Activated CD4-positive, alpha-beta T cell treated with anti-CD3 and anti-CD28 coated beads for 36 hours (primary cell): ENCODE measurements at places on chromosomes 5 and 9.

DNA sequence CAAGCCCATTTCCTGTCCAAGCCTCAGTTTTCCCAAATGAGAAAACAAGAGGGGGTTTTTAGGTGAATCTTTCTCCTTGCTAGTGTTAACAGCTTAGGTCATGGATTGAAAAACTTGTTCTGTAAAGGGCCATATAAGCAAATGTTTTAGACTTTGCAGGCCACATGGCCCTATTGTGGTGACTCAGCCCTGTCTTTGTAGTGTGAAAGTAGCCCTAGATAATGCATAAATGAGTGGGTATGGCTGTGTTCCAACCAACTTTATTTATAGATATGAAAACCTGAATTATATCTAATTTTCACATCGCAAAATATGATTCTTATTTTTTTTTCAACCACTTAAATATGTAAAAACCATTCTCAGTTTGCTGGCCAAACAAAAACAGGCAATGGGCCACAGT, 6.9 kb upstream of the BARX1 start:
- DNase-seq, result no peak
- no peaks in the 10 kb centered on the region for H3K36me3 ChIP-seq
- no peak overlapping the region for H3K4me3 ChIP-seq
- H3K4me1 ChIP-seq, result peaks cover 26% of the 10 kb centered on the region
- H3K27ac ChIP-seq, result no peak overlapping the region

DNA sequence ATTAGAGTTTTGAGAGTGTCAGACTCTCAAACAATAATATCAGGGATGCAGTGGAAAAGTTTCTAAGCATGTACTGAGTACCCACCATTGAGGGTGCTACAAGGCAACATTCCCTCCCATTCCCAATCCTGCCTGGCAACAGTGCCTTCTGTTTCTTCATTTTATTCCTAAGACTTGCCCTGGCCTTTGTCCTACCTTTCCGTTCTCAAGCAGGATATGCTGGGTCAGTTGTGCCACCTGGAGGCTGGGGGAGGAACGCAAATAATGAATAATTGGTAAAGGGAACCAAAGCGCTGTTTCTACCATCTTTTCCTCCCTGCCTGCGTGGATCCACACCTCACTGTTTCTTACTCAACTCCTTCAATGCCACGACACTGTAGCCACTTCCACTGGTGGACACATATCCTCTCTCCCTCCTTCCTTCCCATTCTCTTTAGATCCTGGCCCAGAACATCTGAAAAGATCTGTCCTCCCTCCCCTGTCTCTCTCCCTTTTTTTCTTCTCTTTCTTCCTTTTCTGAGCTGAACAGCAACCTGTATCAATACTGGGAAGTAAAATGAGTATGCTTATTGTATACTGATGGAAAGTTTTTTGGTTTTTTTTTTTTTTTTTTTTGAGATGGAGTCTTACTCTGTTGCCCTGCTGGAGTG, 149.5 kb downstream of the C9orf152 start:
- peaks cover 8% of the 10 kb centered on the region for H3K36me3 ChIP-seq
- H3K27ac ChIP-seq, result peak overlapping the region; percentile 48
- peak; percentile 71 for DNase-seq
- no peaks in the 10 kb centered on the region for H3K27me3 ChIP-seq
- H3K4me1 ChIP-seq, result peaks cover 9% of the 10 kb centered on the region

DNA sequence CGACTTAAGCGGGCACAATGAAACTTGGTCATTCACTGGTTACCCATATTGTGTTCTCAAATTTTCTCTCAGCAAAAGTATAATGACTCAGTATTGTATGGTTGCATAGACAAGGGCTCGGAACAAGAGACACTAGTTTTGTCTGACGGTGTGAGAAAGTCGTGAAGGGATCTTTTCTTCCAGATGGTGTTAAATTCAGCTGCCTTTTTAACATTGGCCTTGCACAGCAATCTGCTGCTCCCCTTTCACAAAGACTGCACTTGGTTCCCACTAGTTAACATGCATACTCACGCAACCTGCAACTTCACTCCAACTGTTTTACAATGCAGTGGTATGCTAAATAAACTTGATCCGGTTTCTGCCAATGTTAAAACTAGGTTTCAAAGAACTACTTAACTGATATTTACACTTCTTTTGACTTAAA, 219.2 kb downstream of the MEF2C start:
- H3K4me3 ChIP-seq, result no peak overlapping the region
- no peak for DNase-seq
- H3K36me3 ChIP-seq, result no peaks in the 10 kb centered on the region
- H3K27me3 ChIP-seq, result peaks cover 68% of the 10 kb centered on the region
- no peak overlapping the region for H3K27ac ChIP-seq
- H3K4me1 ChIP-seq, result peaks cover 35% of the 10 kb centered on the region

DNA sequence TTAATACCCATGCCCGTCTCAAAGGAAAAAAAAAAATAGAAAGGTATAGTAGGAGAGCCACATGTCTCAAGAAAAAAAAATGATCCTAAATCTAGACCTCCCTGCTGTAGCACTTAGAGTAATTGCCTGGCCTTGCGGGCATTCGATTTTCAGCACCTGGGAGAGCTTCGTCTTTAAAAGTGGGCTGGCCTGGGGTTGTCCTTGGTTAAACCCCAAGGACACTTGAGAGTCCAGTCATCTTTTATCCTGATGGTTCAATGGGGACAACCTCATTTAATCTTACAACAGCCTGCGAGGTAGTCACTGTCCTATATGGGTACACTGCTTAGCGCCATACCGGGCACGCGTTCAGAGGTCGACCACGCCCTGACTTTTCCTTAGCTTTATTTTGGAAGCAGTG, 60.1 kb downstream of the MAT2B start:
- peak overlapping the region; percentile 23 for H3K27ac ChIP-seq
- DNase-seq, result no peak
- H3K36me3 ChIP-seq, result no peaks in the 10 kb centered on the region
- H3K4me3 ChIP-seq, result peak overlapping the region; percentile 60
- peaks cover 23% of the 10 kb centered on the region for H3K4me1 ChIP-seq

GRCh38 chr5:194603-195209, 3.4 kb downstream of the LRRC14B start:
- H3K4me1 ChIP-seq, result peaks cover 6% of the 10 kb centered on the region
- peaks cover 3% of the 10 kb centered on the region for H3K27me3 ChIP-seq
- H3K27ac ChIP-seq, result no peak overlapping the region
- no peak overlapping the region for H3K4me3 ChIP-seq
- no peak for DNase-seq
- no peaks in the 10 kb centered on the region for H3K36me3 ChIP-seq

DNA sequence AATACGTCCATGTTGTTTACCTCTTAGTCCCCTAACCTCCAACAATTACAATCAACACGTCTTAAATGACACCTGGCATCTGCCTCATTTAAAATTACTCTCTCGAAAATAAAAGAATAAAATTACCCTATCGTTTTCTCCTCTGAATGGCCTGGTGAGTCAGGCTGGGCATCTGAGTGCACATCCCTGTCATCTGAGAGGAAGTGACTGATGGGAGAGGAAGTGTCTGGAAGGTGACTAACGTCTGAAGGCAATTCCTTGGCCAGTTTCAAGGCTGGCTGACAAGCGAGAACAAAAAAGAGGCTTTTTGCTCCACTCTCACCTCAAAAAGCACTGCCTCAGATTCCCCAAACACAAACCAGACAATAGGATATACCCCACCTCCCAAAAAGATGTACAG, 57.7 kb downstream of the MAPKAP1 start:
- H3K36me3 ChIP-seq, result peaks cover 23% of the 10 kb centered on the region
- peaks cover 80% of the 10 kb centered on the region for H3K4me1 ChIP-seq
- peak overlapping the region; percentile 13 for H3K27ac ChIP-seq
- no peak overlapping the region for H3K4me3 ChIP-seq

DNA sequence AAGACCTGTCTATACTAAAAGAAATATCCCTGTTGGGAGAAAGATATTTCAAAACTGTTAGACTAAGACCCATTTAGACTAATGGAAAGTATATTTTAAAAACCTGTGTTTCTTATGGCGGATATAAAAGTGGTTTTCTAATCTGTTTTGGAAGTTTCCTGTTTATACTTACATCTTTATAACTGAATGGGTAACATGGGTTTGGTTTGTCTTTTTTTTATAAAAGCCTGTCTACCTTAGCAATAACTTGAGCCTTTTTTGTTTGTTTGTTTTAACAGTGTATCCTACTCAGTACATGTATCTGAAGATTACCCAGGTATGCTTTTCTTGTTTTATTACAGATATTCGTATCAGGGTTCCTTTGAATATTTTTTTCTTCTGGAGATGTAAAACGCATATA, 83.4 kb downstream of the PARP8 start:
- peak overlapping the region; percentile 74 for H3K27ac ChIP-seq
- H3K4me3 ChIP-seq, result no peak overlapping the region
- H3K4me1 ChIP-seq, result peaks cover 52% of the 10 kb centered on the region
- H3K27me3 ChIP-seq, result no peaks in the 10 kb centered on the region
- no peak for DNase-seq
- peaks cover 5% of the 10 kb centered on the region for H3K36me3 ChIP-seq

DNA sequence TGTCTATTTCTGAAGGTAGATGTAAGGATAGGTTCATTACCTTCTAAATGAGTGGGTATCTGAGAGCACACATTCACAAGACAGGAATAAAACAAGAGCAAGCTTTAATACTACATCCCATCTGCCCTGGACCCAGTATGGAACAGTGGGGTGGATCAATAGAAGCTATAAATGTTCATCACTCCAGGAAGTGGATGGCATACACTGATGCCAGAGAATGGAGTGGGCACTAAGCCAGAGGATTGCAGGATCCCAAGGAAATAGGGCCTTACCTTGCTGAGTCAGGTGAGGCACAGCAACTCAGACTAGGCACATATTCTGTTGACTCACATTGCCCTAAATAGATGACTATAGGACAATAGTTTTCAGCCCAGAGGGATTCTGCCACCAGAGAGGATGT, 21.3 kb upstream of the COX7C start:
- peaks cover 41% of the 10 kb centered on the region for H3K27me3 ChIP-seq
- H3K27ac ChIP-seq, result no peak overlapping the region
- H3K4me3 ChIP-seq, result no peak overlapping the region
- H3K36me3 ChIP-seq, result no peaks in the 10 kb centered on the region
- H3K4me1 ChIP-seq, result no peaks in the 10 kb centered on the region

GRCh38 chr9:110109333-110110092, 98.4 kb downstream of the C9orf152 start:
- H3K27ac ChIP-seq, result no peak overlapping the region
- no peaks in the 10 kb centered on the region for H3K27me3 ChIP-seq
- no peaks in the 10 kb centered on the region for H3K4me1 ChIP-seq
- DNase-seq, result no peak
- H3K4me3 ChIP-seq, result no peak overlapping the region

GRCh38 chr9:124511426-124511840, 4.2 kb upstream of the NR5A1 start:
- no peak for DNase-seq
- H3K4me3 ChIP-seq, result no peak overlapping the region
- peaks cover 2% of the 10 kb centered on the region for H3K4me1 ChIP-seq
- H3K27ac ChIP-seq, result no peak overlapping the region
- peaks cover 7% of the 10 kb centered on the region for H3K27me3 ChIP-seq
- H3K36me3 ChIP-seq, result no peaks in the 10 kb centered on the region

GRCh38 chr9:76459694-76460635, 983 bp downstream of the GCNT1 start:
- H3K27ac ChIP-seq, result peak overlapping the region; percentile 77
- peak overlapping the region; percentile 85 for H3K4me3 ChIP-seq
- no peaks in the 10 kb centered on the region for H3K27me3 ChIP-seq
- peak; percentile 40 for DNase-seq

DNA sequence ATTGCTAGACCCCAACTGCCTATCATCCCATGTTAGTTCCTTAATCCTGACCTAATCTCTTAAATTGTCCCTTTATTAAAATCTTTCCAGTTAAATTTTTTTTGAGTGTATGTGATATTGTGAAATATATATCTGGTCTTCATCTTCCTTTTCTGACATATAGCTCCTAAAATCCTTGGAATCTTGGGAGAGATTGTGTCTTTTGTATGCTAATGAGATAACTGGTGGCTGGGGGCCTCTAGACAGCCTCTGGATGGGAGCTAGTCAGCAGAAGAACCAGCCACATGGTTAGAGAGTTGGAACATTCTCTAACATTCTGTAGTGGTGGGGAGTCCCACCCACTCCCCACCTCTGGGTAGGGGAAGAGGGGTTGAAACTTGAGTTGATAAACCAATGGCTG, 3.7 kb upstream of the CCL19 start:
- peaks cover under 1% of the 10 kb centered on the region for H3K27me3 ChIP-seq
- H3K4me1 ChIP-seq, result no peaks in the 10 kb centered on the region
- no peaks in the 10 kb centered on the region for H3K36me3 ChIP-seq
- H3K4me3 ChIP-seq, result no peak overlapping the region
- no peak for DNase-seq

DNA sequence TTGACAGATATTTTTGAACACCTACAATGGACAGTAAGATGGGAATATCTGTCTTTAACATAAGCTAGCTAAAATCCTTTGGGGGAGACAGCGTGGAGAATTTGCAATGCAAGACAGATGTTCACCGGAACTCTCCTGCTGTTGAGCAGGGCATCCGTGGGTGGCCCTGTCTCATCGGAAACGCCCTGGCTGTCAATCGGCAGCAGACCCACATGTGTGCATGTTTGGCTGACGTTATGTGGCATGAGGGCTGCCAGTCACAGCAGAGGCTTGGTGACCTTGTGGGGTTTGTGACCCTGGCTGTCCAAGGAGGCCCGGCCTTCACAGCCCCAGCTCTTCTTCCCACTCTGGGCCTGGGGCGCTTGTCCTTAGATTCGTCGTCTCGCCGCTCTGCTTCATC, 129.7 kb upstream of the OTULINL start:
- H3K4me3 ChIP-seq, result no peak overlapping the region
- no peaks in the 10 kb centered on the region for H3K36me3 ChIP-seq
- DNase-seq, result no peak
- no peaks in the 10 kb centered on the region for H3K27me3 ChIP-seq
- H3K4me1 ChIP-seq, result peaks cover 6% of the 10 kb centered on the region
- no peak overlapping the region for H3K27ac ChIP-seq

DNA sequence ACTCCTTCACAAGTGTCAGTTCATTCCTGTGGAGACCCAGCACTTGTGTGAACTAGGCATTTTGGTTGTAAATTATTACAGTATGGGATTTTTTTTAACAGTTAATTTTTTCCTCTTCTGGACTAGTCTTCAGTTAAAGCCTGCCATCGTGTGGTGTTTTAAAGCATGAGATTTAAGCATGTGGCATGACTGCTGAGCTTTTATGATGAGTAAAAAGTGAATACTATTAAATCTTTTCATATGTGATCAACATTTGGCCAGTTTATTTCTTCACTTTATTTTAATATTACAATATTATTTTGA, 25.0 kb downstream of the LMNB1 start:
- peaks cover 46% of the 10 kb centered on the region for H3K4me1 ChIP-seq
- no peak overlapping the region for H3K27ac ChIP-seq
- no peak overlapping the region for H3K4me3 ChIP-seq

DNA sequence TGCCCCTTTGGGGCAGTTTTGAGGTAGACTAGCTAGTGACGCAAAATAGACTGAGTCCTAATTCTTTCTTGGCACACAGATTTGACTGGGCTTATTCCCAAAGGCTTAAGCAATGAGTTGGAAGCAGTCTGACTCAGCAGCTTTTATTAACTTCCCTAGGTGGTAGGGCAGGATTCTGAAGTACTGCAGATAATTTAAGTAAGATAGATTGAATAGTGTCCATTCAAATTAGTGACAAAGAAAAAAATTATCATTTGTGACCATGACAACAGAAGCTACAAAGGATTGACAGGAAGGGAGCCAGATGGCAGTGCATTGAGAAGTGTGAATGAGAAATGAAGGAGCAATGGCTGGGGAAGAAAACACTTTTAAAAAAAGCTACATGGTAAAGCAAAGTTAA, 649.4 kb downstream of the CDH9 start:
- no peak for DNase-seq
- no peaks in the 10 kb centered on the region for H3K36me3 ChIP-seq
- no peak overlapping the region for H3K27ac ChIP-seq
- no peak overlapping the region for H3K4me3 ChIP-seq
- H3K4me1 ChIP-seq, result no peaks in the 10 kb centered on the region
